SJCRH30 (cell line): ENCODE measurements at places on chromosomes 1 and 21. TPM values are rescaled to one million over a fixed set of nuclear protein-coding genes. Genes with fewer than 3 reads are reported as not detected.

The SH3BGR gene
- total RNA-seq: 8.3 and 9.6 TPM in 2 replicates

The CFHR5 gene
- not detected in 2 replicates for total RNA-seq

The TRAF3IP3 gene
- total RNA-seq: 0.06 TPM in 1 of 2 replicates, not detected in the other

The FHAD1 gene
- total RNA-seq: 1.7 and 2.3 TPM in 2 replicates

The FAM131C gene
- total RNA-seq: 0.10 TPM in 1 of 2 replicates, not detected in the other

The MYOG gene
- 525 and 538 TPM in 2 replicates for total RNA-seq
